ENCODE measurements at places on chromosomes 13 and 19.

GRCh38 chr13:99046851-99047250 is 69.0 kb upstream of the DOCK9 start:
- no peak for DNase-seq
- H3K27me3 ChIP-seq, result no peaks in the 10 kb centered on the region
- peak overlapping the region; percentile 25 for H3K27ac ChIP-seq
- H3K4me3 ChIP-seq, result no peak overlapping the region

DNA sequence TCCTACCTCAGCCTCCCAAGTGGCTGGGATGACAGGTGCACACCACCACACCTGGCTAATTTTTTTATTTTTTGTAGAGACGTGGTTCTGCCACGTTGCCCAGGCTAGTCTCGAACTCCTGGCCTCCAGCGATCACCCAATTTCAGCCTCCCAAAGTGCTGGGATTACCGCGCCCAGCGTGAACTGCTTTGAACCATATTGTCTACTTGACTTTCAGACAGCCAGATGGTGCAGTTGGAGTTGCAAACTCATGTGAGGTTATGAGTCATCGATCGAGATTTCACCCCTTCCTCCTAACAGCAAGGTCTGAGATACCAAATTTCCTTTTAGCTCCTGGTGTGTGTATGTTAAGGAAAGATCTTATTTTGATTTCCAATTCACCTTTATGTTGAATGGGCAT is 2.7 kb downstream of the SLC27A1 start:
- no peaks in the 10 kb centered on the region for H3K27me3 ChIP-seq
- H3K4me1 ChIP-seq, result peaks cover 41% of the 10 kb centered on the region
- no peak overlapping the region for H3K27ac ChIP-seq

- no peaks in the 10 kb centered on the region for H3K36me3 ChIP-seq
- no peak overlapping the region for H3K4me3 ChIP-seq
- DNase-seq, result no peak
- no peak overlapping the region for H3K27ac ChIP-seq
These were observed 64.0 kb upstream of the GSX1 start for GRCh38 chr13:27728271-27728670.

- DNase-seq, result no peak
- no peaks in the 10 kb centered on the region for H3K4me1 ChIP-seq
- H3K27ac ChIP-seq, result no peak overlapping the region
- no peaks in the 10 kb centered on the region for H3K27me3 ChIP-seq
These were observed 675.3 kb upstream of the SGCG start for GRCh38 chr13:22505489-22505888.

- no peak overlapping the region for H3K4me3 ChIP-seq
- peak overlapping the region; percentile 28 for H3K27ac ChIP-seq
- peaks cover 21% of the 10 kb centered on the region for H3K4me1 ChIP-seq
- DNase-seq, result no peak
These were observed 7.7 kb downstream of the UBE2L5 start for GRCh38 chr13:30429721-30430694.

DNA sequence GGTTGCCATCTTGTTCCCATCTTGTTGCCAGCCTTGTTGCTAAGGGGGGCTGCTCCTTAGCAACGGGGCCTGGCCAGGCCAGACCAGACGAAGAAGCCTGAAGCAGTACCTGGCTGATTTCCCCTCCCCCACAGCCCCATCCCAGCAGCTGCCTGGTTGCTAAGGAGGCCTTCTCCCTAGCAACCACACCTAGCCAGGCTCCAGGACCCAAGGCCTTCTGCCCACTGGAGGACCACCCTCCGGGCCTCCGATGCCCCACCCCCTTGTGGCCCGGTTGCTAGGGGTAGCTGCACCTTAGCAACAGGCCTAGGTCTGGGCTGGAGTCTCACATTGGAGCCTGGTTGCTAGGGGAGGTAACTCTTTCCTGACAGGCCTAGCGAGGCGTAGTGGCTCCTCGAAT is 3.9 kb downstream of the PRRG2 start:
- H3K4me1 ChIP-seq, result peaks cover 13% of the 10 kb centered on the region
- H3K4me3 ChIP-seq, result no peak overlapping the region
- H3K27ac ChIP-seq, result no peak overlapping the region

DNA sequence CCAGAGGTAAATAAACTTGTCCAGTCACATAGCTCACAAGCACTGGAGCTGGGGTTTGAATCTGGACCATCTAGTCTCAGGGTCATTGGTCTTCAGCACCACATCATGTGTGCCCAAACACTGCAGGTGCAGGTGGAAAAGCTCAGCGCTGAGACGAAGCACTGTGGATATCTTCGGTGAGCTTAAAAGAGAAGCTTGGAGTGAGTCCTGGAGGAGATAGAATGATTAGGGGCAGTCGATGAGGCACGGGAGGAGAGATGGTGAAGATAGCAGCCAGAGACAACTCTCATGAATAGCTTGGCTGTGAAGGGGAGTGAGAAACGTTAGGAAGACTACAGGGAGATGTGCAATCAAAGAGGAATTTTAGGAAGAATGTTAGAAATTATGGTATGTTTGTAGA is 389.3 kb downstream of the FGF9 start:
- no peaks in the 10 kb centered on the region for H3K27me3 ChIP-seq
- peaks cover 4% of the 10 kb centered on the region for H3K4me1 ChIP-seq
- no peak for DNase-seq
- H3K4me3 ChIP-seq, result no peak overlapping the region

DNA sequence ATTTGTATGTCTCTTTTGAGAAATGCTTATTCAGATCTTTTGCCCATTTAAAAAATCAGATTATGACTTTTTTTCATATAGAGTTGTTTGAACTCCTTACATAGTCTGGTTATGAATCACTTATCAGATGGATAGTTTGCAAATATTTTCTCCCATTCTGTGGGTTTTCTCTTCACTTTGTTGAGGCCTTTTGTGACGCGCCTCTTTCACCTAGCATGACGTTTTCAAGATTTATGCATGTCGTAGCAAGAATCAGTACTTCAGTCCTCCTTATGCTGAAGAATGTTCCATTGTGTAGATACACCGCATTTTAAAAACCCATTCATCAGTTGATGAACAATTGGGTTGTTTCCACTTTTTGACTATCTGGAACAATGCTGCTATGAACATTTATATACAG is 13.4 kb downstream of the PABPC3 start:
- peaks cover under 1% of the 10 kb centered on the region for H3K27me3 ChIP-seq
- no peak overlapping the region for H3K27ac ChIP-seq
- no peaks in the 10 kb centered on the region for H3K36me3 ChIP-seq
- DNase-seq, result no peak
- no peaks in the 10 kb centered on the region for H3K4me1 ChIP-seq
- H3K4me3 ChIP-seq, result no peak overlapping the region
